NCI-H2081 treated with DMSO at 0.1 percent for 48 hours (cell line): ENCODE measurements at places on chromosomes 11 and 22.

GRCh38 chr11:60059052-60059451 lies 2.6 kb downstream of the MS4A3 start:
- DNase-seq, result no peak

DNA sequence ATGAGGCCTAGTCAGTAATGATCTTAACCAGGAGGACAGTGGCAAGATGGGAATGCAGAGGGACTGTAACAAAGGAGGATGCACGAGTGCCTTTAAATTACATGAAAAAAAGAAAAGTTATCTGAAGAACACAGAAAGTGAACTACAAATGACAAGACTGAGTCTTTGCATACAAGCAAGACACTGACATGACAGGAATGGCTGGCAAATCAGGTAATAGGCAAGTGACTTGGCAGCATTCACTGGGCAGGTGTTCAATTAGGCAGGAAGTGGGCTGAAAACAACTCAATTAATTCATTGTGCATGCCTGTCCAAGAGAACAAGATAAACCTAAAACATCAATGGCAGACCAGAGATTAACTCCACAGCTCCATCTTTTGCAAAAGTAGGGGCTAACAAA lies 24.0 kb downstream of the SMCO4 start:
- DNase-seq, result peak; percentile 79

- DNase-seq, result no peak
These were observed 6.9 kb downstream of the TST start for GRCh38 chr22:37012262-37012904.

DNA sequence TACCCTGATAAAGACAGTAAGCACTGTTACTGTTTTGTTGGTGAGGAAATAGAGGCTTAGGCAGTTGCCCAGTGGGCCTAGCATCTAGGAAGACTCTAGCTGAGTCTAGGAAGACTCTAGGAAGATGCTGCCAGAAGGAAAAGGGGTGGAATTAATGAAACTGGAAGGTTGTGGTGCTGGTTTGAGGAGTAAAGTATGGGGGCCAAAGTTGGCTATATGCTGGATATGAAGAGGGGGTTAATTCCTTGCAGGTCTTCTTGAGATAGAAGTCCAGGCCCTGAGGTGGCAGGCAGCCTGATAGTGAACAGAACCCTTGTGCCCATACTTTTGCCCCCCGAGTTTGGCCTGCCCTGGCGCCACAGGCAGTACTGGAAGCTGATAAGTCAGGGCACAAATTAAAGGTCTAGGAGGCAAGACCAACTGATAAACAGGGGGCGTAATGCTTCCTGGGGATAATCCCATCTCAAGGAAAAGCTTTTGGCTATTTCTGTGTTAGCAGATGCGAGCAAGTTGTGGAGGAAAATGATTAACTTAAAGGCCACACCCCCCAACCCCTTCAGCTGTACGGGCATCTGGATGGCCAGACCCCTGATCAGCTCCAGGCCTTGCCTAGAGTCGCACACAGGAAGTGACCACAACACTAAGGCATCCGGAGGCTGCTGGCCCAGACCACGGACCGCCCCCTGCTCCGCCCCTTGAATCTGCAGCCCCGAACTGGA lies 3.1 kb downstream of the ILK start:
- DNase-seq, result no peak
